Esophagus mucosa (tissue), 1 donor: ENCODE measurements at places on chromosomes 2 and 18. TPM values are rescaled to one million over a fixed set of nuclear protein-coding genes. Genes with fewer than 3 reads are reported as not detected.

Gene TMEM198
- 1.2 TPM for total RNA-seq

Gene MATN3
- 0.56 TPM for total RNA-seq

Gene KDSR
- 37.8 TPM for total RNA-seq

Gene PSMA8
- not detected for total RNA-seq

Gene LYG2
- not detected for total RNA-seq

Gene SAG
- total RNA-seq = not detected

Gene CD8A
- total RNA-seq = 0.44 TPM

Gene ANKRD29
- total RNA-seq = 11.2 TPM

Gene SLC35F6
- total RNA-seq = 42.7 TPM

Gene NPHP1
- 0.84 TPM for total RNA-seq

Gene GRHL1
- total RNA-seq = 123 TPM

Gene STARD6
- total RNA-seq = not detected

Gene MSTN
- 0.08 TPM for total RNA-seq

Gene GPR35
- 0.24 TPM for total RNA-seq

Gene NT5DC4
- total RNA-seq = not detected

Gene IL1B
- total RNA-seq = 4.1 TPM

Gene ITGA4
- total RNA-seq = 1.3 TPM

Gene GNLY
- total RNA-seq = 0.44 TPM

Gene IL1A
- total RNA-seq = 9.4 TPM

Gene CCL20
- total RNA-seq = 2.8 TPM

Gene SERPINB3
- total RNA-seq = 879 TPM

Gene ZSWIM2
- not detected for total RNA-seq

Gene MAP2
- 6.4 TPM for total RNA-seq

Gene AQP12A
- total RNA-seq = not detected

Gene CACNB4
- total RNA-seq = 9.6 TPM

Gene PTPN2
- total RNA-seq = 24.9 TPM

Gene ARL4C
- total RNA-seq = 15.5 TPM

Gene ADD2
- 0.56 TPM for total RNA-seq

Gene RNF152
- total RNA-seq = 7.7 TPM

Gene LYPD6B
- total RNA-seq = 3.2 TPM

Gene CERKL
- not detected for total RNA-seq

Gene FOXD4L1
- 0.16 TPM for total RNA-seq

Gene SPIRE1
- 15.6 TPM for total RNA-seq

Gene GPR45
- total RNA-seq = not detected

Gene XIRP2
- total RNA-seq = 0.28 TPM

Gene TWIST2
- total RNA-seq = 0.48 TPM

Gene GALR1
- not detected for total RNA-seq

Gene SPC25
- total RNA-seq = 6.0 TPM

Gene PARD6G
- total RNA-seq = 33.8 TPM
